HuH-7 (cell line): ENCODE measurements at places on chromosomes 7 and 10.

- no peak for DNase-seq
These were observed 35.0 kb downstream of the CCDC146 start for GRCh38 chr7:77157446-77157845.

DNA sequence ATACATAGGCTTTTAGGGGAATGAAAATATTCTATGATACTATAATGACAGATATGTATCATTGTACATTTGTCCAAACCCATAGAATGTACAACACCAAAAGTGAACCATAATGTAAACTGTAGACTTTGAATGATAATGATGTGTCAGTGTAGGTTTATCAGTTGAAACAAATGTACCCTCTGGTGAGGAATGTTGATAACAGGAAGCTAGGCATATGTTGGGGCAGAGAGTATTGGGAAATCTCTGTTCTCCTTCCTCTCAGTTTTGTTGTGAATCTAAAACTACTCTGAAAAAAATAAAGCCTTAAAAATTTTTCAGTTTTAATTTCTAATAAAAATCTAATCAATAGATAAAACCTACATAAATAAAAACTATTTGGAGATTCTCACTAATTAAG lies 36.9 kb downstream of the C1GALT1 start:
- DNase-seq, result no peak

- DNase-seq, result no peak
These were observed 57.4 kb downstream of the MAP3K8 start for GRCh38 chr10:30491204-30491915.

- DNase-seq, result no peak
These were observed 23.0 kb downstream of the CRPPA start for GRCh38 chr7:16398146-16399017.

GRCh38 chr7:149450821-149451220 lies 10.0 kb downstream of the ZNF777 start:
- DNase-seq, result no peak

GRCh38 chr10:8033812-8034465 lies 20.5 kb upstream of the GATA3 start:
- no peak for DNase-seq

DNA sequence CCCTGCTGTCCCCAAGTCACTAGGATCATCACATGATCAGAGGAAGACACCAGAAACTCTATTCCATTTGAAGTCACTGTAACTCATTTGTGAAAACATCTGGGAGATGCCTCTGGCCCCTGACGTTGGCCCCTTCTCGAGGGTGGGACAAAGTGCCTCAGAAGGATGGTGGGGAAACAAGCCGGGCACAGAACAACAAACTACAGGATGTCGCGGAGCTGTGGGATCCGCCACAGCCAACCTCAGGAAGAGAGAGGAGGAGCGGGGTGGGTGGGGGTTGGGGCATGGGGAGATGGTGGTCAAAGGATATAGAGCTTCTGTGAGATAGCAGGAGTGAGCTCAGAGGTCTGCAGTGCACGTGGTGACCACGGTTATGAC lies 265.6 kb upstream of the TCERG1L start:
- no peak for DNase-seq
